ENCODE measurements at places on chromosomes 7 and 10. TPM values are rescaled to one million over a fixed set of nuclear protein-coding genes. Genes with fewer than 3 reads are reported as not detected.

GRCh38 chr10:95297402-95297801 lies 6.6 kb upstream of the PDLIM1 start:
- no peak for DNase-seq

DNA sequence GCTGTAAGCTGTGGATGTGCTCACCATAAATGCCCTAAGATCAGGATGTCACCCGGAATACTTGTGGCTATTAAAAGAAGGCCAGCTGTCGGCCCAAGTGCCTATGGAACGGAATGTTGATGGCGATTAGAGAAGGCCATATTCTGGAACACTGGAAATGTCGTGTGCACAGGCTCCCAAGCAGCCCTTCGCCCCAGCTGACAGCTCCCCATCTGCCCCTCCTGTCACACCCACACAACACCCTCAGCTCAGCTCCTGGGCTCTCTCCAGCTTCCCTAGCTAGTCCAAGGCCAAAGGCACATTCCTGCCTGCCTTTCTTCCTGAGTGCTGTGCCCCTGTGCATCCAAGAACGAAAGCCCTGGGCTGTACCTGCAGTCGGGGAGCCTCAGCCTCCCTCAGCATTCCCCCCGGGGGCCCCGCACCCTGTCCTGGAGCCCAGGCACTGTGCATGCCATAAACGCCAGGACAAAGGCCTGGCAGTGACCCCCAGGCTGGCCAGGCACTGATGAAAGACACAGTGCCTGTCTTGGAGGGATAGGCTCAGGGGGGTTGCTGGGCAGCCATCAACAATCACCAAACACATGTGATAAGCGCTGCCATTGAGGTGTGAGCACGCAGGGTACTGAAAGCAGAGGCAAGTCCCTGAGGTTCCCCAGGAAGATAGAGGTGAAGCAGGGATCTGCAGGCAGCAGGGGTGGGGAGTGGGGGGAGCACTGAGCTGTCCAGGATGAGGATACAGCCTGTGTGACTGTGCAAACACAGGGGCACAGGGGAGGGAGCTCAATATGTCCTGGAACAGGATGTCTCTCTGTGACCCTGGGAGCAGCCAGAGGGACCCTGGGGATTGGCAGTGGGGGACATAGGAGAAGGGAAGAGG lies 3.7 kb upstream of the LDB3 start:
- no peak for DNase-seq

DNA sequence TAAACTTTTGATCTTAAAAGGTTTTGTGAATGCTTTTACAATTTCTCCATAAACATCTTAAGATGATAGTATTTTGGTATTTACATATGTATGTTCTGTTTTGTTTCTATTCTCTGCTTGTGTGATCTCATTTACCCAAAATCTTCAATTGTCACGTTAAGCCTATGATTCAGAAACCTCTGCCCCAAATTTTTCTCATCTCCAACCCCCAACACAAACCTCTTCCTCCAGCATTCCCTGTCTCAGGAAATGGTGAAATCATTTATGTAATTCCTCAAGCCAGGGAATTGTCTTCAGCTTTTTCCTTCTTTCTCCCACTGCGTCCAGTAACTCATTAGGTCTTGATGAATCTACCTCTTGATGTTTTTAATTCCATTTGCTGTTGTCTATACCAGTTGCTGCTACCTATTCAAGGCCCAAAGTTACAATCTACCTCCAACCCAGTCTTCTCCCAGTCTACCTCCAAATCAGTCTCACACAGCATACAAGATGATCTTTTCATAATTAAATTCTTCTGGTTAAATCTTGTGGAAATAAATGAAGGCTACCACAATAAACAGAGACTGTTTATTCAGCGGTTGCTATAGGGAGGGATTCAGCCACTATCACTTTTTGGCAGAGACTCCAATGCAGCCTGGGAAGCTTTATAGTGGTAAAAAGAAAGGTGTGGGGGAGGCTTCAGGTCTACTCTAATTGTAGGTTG lies 5.8 kb downstream of the CFAP69 start:
- DNase-seq = no peak

GRCh38 chr7:1027242-1028043 lies 16.9 kb upstream of the GPR146 start:
- DNase-seq = peak; percentile 35

DNA sequence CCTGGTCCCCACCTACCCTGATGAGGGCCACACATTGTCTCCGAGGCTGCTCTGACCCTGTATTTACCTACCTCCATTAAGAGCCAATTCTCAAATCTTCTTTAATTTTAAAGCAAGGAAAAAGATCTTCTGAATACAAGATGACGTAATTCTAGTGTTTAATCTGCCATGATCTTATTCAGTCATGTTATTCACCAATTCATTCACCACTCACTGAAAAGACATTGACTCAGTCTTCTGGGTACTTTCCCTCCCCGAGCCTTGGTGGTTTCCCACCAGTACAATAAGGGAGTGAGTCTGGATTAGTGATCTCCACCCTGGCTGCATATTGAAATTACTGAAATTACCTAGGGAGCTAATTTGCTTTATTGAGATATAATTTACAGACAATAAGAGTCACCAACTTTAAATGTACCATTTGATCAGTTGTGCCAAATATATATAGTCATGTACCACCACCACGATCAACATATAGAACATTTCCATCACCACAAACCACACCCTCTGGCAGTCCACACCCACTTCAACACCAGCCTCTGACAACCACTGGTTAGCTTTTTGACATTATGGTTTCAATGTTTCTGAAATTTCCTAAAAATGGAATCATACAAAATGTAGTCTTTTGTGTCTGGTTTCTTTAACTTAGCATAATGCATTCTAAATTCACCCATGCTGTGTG lies 117.5 kb upstream of the UNC5B start:
- DNase-seq = no peak

- no peak for DNase-seq
Measured at GRCh38 chr10:124561206-124561605, 99.6 kb downstream of the LHPP start.

DNA sequence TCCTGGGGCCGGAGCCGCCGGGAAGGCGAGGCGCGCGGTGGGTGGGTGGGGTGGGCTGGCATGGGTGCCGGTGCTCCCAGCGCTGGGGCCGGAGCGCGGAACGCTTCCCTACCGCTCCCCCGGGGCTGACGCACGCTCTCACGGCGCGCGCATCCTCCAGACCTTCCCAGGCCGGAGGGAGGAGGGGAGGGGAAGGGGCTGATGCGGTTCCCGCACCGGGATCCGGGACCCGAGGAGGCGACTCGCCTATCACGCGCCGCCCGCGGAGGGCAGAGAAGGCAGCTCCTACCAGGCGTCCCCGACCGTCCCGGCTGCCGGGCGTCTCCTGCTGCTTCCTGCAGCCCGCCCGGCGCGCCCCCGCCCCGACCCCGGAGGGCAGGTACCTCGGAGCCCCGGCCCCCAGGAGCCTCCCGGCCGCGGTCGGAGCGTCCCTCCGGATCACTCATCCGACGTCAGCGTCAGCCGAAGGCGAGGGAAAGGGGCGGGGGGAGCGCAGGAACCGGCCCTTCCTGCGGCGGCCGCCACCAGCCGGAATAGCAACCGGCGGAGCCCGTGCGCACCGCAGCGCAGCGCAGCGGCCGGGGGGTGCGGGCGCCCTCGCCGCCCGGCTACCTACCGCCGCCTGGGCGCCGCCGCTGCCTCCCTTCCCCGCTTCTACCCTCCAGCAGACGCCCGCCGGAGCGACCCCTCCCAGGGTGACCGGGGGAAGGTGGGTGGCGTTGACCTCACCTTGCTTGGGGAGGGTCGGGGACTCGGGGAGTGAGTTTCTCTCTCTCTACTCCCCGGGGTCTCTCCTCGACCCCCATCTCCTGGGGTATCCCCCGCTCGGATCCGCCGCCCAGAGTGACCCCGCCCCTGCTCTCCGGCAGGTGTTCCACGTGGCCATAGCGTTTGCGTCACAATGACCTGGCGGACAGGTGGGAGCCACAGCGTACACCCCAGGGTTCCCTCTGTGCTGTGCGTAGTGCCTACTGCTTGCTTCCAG lies at the start of gene ICA1:
ICA1 (minus strand) TSS at position 457 of the 985 bp plus-strand sequence. CDS start 26,241 bp downstream, outside the sequence.
- DNase-seq = peak; percentile 61

DNA sequence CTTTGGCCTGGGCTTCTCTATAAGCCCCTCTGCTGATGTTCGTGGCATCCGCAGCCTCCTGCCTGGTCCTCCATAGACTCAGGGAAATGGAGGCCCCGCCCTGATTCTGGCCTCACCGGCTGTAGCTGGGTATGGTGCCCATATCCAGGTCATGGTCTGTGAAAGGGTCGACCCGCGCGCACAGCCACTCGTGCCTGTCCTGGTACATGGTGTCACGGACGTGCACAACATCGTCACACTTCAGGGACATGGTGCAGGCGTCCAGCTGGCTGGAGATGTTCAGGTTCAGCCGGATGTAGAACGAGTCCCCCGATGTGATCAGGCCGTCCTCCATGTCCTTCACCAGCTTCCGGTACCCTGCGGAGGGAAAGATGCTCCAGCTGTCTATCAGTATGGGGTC lies 75.1 kb upstream of the GNA12 start:
- DNase-seq = no peak

DNA sequence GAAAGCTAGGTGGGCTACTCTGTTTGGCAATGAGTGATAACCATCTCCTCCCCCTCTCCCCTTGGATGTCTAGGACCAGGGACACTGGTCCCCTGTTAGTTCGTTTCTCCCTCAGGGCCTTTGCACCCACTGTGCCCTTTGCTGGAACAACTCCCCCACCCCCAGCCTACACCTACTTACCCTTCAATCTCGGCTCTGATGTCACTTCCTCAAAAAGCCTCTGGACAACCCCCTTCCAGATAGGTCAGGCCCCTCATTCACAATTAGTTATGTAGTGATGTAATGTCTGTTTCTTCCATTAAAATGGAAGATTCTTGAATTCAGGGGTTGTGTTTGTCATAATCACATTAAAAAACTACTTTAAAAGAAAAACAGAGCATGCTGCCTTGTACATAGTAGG lies 152.9 kb downstream of the SNX10 start:
- no peak for DNase-seq

DNA sequence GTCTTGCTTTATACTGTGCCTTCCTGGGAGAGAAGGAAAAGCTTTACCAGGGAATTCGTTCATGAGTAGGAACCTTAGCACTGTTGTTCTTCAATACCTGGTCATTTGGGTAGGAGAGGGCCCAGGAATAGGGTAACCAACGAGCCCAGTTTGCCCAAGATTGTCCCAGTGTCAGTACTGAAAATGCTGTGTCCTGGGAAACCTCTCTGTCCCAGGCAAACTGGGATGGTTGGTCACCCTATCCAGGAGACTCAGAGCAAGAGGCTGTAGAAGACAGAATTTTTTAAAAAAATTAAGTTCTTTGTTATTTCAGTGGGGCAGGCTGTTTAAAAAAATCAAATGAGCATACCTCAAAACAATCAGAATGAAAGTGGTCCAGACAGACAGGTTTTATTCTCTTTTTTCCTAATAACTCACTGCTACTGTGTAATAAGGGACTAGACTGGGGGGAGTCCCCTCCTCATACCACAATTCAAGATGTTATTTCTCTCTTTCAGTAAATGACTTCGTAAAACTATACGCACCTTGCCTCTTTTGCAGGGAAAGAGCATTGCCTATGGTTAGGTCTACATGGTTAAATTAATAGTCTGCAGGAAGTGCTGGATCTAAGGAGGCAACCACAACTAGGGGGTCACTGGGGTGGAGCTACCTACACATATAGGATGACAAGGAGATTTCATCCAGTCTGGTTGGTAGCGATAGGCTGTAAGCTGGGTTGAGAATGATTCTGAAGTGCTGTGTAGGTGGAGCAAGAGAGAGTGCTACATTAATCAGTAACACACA lies 41.1 kb upstream of the FAM133B start:
- no peak for DNase-seq

DNA sequence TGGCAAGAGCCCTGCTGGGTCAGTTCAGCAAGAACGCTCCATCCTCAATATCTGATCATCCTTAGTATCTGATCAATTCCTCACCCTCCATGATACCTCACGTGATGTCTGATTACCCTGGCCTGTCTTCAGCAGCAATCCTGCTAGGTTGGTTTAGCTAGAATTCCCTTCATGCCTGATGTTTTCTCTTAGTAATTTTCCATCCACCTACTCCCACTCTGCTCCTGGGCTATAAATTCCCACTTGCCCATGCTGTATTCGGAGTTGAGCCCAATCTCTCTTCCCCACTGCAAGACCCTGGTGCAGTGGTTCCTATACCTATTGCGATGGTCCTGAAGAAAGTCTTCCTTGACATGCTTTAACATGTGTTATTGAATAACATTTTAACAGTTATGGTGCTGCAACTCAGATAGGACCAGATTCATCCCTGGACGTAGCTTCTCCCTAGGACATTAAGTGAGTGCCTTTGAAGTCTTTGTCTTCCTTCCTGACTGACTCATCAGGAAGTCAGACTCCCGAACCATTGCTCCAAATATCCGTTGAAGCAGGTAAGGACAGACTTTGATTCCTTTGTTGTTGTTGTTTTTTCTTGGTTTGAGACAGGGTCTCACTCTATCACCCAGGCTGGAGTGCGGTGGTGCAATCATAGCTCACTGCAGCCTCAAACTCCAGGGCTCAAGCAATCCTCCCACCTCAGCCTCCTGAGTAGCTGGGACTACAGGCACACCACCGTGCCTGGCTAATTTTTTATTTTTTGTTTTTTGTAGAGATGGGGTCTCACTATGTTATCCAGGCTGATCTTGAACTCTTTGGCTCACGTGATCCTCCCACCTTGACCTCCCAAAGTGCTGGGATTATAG lies 29.4 kb upstream of the CLDN3 start:
- DNase-seq = no peak

GRCh38 chr10:101694674-101695403 lies at the start of gene FBXW4:
FBXW4 (minus strand) TSS chr10:101695170; CDS start chr10:101695105, 65 bp downstream.
- DNase-seq = peak; percentile 52

DNA sequence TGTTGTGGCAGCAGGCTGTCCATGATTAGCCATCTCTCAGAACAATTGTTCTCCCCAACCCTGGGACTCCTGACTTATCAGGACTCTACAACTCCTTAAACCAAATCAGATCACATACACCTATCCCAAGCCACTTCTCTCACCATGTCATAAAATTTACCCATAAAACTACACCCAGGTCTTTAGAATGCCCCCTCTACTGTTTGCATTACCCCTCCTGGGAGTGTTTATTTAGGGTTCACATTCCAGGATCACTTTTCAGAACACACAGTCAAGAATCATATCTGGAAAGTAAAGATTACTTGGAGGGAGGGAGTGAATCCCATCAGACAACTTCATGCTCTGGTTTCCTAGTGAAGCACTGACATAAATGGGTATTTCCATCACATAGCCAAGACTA lies 7.1 kb downstream of the ASAH2 start:
- DNase-seq = no peak

GRCh38 chr7:117171106-117171505 lies 151.8 kb downstream of the WNT2 start:
- no peak for DNase-seq

TSPAN13 gene
- 37.3 TPM for total RNA-seq

ANKRD2 gene
- not detected for total RNA-seq

EBLN1 gene
- not detected for total RNA-seq

C10orf67 gene
- total RNA-seq = 0.33 TPM

DOCK4 gene
- total RNA-seq = 15.3 TPM

HPSE2 gene
- not detected for total RNA-seq
